ENCODE measurements at places on chromosomes 6 and 20.

- ATAC-seq: no peak
These were observed 257.0 kb downstream of the ADGRG6 start for GRCh38 chr6:142558786-142559185.

GRCh38 chr6:113818578-113818977, 38.6 kb upstream of the MARCKS start:
- ATAC-seq: no peak

DNA sequence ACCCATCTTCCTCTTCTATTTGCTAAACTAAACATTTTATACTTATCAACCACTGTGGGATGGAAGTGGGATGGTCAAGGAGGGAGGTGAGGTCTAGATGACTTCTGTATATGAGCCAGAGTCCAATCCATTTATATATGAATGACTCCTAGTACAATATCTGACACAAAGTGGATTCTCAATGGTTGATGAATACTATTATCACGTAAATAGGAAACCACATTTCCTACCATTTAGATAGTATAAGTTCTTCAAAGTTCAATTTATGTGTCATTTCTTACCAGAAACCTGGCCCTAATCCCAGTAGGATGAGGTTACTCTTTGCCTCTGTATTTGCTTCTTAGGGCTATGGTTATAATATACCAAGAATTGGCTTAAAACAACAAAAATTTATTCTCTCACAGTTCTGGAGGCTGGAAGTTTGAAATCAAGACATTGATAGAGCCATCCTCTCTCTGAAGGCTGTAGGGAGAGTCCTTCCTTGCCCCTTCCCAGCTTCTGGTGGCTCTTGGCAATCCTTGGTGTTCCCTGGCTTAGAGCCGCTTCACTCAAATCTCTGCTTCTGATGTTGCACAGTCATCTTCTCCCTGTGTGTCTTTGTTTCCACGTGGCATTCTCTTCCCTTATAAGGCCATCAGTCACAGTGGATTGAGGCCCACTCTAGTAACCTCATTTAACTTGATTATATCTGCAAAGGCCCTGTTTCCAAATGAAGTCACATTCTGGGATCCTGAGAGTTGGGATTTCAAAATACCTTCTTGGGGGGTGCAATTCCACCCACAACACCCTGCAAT, 41.0 kb upstream of the RAB23 start:
- ATAC-seq: no peak

DNA sequence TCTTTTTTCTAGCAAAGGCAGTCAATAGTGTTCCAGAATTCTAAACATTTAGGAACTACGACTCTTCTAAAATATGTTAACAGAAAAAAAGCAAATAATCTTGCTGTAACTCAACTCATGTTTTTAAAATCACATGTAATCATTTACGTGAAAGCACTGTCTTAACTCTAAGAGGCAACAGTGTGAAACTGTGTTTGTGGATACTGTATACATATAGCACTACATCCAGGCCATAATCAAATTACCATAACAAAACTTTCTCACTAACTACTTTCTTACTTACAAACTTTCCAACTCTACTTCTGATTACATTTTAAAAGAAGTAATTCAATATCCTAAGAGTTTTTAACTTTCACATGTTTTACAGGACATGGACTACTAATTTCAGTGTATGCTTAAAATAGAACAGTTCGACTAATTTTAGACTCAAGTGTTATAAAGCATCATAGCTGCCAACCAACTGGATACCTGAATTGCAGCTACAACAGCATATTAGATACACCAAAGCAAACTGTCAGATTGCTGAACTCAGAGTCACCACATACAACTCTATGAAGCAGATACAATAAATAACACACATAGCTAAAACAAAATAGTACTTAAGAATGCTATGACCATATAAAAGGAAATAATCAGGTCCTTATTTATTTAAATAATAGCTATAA, 121.6 kb upstream of the BEND6 start:
- ATAC-seq: no peak

GRCh38 chr6:142642651-142643050, 302.3 kb downstream of the HIVEP2 start:
- no peak for ATAC-seq

- ATAC-seq: no peak
These were observed 32.4 kb upstream of the FBXO9 start for GRCh38 chr6:53032849-53033248.

GRCh38 chr6:131549811-131550210, 23.2 kb upstream of the ARG1 start:
- ATAC-seq: no peak

- no peak for ATAC-seq
These were observed 5.2 kb downstream of the PI16 start for GRCh38 chr6:36959555-36960250.

- no peak for ATAC-seq
These were observed 33.1 kb upstream of the ASF1A start for GRCh38 chr6:118860880-118861279.

DNA sequence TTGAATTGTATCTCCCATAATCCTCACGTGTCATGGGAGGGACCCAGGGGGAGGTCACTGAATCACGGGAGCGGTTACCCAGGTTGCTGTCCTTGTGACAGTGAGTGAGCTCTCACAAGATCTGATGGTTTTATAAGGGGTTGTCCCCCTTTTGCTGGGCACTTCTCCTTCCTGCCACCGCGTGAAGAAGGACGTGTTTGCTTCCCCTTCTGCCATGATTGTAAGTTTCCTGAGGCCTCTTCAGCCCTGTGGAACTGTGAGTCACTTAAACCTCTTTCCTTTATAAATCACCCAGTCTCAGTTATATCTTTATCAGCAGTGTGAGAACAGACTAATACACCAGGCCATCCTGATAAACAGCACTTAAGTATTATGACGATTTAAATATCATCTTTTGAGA, 9.0 kb upstream of the MRGBP start:
- ATAC-seq: no peak

DNA sequence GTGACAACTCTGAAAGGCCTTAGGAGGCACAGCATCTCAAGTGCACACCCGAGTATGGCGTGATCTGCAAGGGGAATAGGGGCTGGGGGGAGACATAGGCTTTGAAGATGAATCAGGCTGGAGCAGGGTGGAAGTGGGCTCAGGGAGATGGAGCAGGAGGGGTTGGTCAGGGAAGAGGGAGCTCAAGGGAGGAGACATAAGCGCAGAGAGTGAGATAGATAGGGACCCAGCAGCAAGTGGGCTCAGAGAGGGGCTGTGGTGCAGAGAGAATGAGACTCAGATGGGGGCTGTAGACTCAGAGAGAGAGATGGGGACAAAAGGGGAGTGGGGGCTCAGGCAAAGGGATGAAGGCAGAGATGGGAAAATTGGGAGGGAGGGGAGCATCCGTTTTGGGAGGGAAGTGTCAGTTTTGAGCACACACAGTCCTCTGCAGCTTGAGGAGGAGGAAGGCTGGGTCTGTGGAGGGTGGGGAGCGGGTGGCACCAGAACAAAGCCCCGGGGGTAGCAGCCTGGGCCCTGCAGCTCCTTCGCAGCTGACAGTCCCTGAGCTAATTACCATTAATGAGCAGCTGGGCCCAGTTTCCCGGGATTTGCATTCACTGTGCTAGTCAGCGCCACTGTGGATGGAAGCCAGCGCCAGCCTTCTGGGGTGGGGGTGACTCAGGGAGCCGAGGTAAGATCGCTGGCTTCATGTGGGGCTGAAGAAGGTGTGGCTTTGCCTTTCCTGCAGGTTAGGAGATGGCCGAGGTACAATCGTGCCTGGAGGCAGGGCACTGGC, 18.7 kb downstream of the SRXN1 start:
- no peak for ATAC-seq

- ATAC-seq: peak; percentile 27
These were observed 3.9 kb downstream of the SYTL3 start for GRCh38 chr6:158653577-158654354.

DNA sequence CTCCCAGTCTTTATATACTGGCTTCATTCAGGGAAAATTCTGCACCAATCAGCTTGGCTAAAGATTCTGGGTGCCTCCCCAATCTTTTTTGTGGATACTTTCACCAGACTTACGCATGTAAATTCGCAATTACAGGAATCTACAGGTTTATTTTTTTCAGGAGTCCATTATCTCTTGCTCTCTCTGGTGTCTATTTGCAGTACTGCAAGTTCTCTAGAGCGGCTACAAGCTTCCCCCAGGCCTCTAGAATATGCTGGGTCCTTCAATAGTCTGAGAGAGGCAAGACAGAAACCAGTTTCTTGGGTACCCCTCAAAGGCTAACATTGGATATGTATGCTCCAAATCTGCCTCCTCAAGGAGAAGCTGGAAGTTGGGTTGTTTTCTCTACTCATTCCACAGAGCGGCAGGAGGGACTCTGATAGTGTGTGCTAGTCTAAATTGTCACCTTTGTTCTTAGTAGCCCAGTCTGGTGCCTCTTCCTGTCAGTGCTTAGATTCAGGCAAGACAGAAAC, 58.5 kb downstream of the SUN5 start:
- no peak for ATAC-seq

DNA sequence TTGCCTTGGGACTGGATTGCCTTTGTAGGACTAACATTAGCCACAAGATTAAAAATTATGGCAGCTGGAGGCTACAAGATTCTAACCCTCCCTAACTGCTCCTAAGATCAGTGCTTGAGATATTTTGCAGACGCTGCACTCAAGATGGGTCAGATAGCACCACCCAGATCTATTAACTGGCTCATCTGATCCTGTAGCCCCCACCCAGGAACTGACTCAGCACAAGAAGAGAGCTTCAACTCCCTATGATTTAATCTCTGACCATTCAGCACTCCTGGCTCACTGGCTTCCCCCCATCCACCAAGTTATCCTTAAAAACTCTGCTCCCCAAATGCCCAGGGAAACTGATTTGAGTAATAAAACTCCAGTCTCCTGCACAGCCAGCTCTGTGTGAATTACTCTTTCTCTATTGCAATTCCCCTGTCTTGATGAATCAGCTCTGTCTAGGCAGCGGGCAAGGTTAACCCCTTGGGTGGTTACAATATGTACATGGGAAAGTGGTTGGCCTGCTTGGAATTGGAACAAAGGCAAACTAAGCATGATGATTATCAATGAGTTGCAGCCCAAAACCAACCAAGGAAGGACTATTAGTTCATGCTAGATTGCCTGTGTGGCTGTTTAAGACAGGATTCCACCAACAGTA, 111.3 kb downstream of the OR2B2 start:
- ATAC-seq: no peak

- peak; percentile 43 for ATAC-seq
These were observed 189.2 kb upstream of the FERMT1 start for GRCh38 chr20:6311841-6312655.

GRCh38 chr6:20142866-20143265, 69.4 kb downstream of the MBOAT1 start:
- peak; percentile 85 for ATAC-seq

Measured in esophagus mucosa (tissue), 1 donor.